Lower lobe of right lung (tissue), 2 donors: ENCODE measurements at places on chromosomes 3 and 15. TPM values are rescaled to one million over a fixed set of nuclear protein-coding genes. Genes with fewer than 3 reads are reported as not detected.

CHRM5 gene
- not detected for total RNA-seq

PAK6 gene
- 5.6 TPM for total RNA-seq

ANO10 gene
- 32.3 TPM for total RNA-seq

SEC22A gene
- total RNA-seq: 15.5 TPM

CHRNB4 gene
- not detected for total RNA-seq

FRMD5 gene
- 0.12 TPM for total RNA-seq

FANCD2OS gene
- total RNA-seq: not detected

PP2D1 gene
- total RNA-seq: not detected

DNA sequence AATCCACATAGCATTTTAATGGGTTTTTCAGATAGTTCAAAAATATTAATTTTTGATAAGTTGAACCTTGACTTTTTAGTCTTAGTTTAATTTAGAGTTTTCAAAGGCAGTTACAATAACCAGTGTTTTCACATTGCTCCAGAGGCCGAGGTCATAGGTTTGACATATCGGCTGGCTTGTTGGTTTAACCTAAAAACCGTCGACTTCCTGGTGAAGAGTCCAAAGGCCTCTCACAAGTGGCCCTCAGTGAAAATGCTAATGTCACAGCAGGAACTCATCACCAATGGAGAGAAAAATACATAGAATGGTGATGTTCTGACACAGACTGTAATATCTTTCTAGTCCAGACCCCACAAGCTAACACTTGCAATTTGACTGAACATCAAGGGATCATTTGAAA, 642.3 kb downstream of the PLOD2 start:
- DNase-seq: no peak

DNA sequence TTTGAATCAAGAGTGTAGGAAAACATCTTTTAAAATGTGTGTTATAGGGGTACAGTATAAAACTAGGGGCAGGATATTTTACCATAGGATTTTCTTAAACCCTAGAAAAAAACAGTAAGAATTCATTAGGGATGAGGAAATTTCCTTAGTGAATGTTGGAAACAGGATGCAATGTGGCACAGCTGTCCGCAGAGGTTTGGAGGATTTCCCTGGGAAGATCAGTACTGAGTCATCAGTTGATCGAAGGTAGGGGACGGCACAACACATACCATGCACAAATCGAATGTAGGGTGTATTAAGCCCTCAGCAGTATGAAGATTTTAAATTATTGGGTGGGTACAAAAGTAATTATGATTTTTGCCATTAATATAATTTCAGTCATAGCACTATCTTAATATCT, 49.9 kb downstream of the FNDC3B start:
- no peak for DNase-seq

DNA sequence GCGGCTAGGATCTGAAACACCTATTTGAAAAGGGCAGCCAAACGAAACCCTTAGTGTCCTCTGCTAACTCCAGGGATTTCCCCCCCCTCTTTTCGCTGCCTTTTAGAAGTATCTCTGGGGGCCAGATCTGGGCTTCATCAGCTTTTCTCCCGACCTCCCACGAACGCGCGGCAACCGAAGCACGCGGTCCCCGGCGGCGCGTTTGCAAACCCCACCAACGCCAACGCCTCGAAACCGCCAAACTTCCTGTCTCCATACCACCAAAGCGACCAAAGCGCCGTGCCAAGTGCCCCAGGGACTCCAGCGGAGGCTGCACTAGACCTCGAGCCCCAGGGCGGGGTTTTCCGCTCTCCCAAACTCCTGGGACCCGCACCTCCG, 155.8 kb upstream of the FRMD4B start:
- DNase-seq: peak; percentile 67

- DNase-seq: peak; percentile 22
Observed at GRCh38 chr3:14329116-14329830, 73.1 kb upstream of the SLC6A6 start.

DNA sequence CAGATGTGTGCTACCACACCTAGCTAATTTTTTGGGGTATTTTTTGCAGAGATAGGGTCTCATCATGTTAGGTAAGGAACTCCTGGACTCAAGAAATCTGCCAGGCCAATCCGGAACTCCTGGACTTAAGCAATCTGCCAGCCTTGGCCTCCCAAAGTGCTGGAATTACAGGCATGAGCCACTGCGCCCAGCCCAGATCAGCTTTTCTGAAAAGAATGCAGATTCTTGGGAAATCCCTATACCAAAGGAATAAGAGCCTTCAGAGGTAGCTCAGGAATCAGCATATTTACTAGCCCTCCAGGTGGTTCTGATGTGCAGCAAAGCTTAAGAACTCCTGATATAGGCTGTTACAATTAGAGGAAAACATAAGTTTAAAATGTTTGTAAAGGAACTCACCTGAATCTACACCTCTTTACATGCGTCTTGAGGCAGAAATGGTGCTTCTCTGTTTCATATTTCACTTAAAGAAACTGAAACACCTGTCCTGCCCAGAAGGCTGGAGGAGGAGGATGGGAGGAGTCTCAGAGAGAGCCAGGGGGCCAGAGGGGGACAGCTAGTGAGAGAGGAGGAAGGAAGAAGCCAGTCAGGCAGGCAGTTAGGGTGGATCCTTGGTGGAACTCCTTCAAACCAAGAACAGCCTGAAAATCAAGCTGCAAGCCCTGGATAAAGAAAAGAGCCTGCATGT, at the start of gene XCR1:
TSS of gene XCR1 (minus strand) at position 463 of the 685 bp plus-strand sequence. CDS start 5,536 bp downstream, outside the sequence.
- no peak for DNase-seq
